Stimulated activated CD8-positive, alpha-beta memory T cell treated with anti-CD3 and anti-CD28 coated beads, Interleukin-4, amount 100 ng/mL, for 4 hours (primary cell): ENCODE measurements at places on chromosomes 5 and 9.

DNA sequence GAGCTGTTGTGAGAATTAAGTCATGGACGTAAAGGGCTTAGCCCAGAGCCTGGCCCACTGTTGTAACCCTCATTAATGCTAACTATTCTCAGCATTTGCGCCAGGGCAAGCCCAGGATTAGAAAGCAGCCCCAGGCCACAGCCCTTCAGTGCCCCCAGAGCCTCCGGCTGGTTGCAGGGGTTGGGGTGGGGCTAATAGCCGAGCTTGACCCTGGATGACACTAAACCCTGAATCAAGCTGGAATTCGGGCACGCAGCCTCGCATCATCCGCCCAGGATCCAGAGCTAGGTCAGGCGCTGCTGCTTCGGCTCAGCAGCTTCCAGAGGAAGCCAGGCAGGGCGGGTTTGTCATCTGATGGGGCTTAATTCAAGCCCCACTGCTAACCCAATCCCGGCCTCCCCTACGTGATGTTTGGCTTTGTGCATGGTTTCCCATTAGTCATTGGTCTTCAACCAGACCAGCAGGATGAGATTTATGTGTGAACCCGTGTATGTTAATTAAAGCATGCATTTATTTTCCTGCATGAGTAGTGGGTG, 1.2 kb upstream of the MEGF9 start:
- no peak for DNase-seq

DNA sequence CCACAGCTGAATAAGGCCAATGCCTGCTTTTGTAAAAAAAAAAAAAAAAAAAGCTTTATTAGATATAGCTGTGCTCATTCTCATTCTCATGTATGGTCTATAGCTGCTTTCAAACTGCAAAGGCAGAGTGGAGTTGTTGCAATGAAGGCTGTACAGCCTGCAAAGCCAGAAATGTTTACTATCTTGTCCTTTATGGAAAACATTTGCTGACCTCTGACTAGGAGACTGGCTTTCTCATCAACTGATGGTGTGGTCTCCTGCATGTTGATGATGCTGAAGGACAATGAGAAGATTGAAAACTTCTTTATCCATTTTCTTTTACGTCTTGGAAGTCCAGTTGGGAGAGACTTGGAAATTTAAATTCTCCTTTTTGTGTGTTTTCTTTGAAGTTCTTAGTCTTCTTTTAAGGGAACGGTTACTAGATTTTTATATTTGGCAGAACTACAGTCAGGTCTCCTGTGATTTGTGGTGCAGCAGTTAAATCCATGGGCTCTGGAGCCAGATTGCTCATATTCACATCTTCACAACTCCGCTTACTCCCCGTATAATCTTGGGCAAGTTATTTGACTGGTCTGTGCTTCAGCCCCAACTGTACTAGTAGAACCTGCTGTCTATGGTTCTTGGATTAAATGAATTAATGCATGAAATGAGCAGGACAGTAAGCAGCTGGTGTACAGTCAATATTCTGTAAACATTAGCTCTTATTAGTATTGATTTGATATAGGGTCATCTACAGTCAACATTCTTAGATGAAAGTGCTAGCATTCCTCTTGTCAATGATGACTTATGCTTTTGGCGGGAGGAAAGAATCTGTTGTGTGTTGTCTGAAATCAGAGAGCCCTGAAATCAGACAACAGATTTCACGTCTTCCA, 39.7 kb upstream of the BASP1 start:
- no peak for DNase-seq

DNA sequence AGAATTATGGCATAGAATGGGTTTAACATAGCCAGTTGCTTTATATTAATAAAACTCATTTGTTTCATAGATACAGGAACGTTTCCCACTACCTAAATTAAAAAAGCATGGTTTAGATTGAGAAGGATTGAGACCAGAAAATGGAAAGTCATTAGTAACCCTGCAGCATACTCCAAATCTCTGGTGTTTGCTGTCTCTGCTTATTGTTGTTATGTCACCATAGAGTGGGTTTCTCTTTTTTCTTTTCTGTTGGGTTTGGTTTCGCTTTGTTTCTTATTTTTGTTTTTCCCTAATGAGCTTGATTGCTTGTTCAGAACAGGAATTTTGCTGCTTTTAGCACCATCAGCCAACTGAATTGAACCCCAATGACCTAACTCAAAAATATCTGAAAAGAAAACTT, 1034.8 kb downstream of the MAT2B start:
- DNase-seq = no peak

DNA sequence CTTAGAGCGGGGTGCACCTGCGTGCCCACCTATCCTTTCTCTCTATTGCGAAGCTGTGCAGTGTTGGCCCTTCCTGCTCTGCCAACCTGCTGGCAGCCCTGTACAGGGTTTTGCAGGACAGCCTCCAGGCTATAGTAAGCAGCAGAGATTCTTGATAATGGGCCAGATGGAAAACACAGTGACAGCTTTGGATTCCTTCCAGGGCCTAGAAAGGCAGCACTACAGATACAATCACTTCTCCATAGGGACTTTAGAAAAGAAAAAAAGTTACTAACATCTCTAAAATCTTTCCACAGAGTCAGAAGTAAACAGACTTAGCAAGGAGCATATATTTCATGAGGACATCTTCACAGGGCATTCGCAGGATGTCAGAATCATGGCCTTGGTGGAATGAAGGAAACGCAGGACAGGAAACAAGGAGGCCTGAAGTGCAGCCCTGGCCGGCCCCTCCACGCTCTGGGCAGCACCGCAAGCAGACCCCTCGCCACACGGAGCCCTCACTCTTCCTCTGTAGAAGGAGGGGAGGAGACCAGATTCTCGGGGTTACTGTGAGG, 172.1 kb upstream of the GAS1 start:
- no peak for DNase-seq
